Non-pigmented ciliary epithelial cell (primary cell): ENCODE measurements at places on chromosomes 1 and 21.

DNA sequence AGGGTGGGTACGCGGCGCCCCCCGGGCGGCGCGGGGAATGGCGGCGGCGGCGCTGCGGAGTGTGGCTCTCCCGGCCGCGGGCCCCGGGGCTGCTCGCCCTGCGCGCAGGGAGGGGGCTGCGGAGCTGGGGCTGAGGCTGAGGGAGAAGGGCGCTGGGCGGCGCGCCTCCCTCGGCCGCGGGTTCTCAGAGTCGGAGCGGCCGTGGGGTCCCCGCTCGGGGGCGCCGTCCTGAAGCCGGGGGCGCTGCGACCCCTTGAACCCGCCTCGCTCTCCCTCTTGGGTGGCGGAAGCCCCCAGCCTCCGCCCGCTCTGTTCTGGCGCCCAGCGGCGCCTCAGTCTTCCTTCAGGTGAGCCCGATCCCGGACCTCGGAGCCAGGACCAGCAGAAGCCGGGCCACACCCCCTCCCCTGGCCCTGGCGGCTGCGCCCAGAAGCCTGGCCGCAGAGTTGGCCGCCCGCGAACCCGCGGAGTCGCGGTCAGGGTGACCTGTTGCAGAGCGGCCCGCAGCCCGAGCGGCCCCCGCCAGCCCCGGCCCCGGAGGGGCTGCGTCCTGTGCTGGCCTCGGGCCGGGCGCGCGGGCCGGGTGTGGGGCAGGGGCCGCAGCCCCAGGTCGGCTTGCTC, 532 bp downstream of the RALGPS2 start:
- DNase-seq, result no peak

DNA sequence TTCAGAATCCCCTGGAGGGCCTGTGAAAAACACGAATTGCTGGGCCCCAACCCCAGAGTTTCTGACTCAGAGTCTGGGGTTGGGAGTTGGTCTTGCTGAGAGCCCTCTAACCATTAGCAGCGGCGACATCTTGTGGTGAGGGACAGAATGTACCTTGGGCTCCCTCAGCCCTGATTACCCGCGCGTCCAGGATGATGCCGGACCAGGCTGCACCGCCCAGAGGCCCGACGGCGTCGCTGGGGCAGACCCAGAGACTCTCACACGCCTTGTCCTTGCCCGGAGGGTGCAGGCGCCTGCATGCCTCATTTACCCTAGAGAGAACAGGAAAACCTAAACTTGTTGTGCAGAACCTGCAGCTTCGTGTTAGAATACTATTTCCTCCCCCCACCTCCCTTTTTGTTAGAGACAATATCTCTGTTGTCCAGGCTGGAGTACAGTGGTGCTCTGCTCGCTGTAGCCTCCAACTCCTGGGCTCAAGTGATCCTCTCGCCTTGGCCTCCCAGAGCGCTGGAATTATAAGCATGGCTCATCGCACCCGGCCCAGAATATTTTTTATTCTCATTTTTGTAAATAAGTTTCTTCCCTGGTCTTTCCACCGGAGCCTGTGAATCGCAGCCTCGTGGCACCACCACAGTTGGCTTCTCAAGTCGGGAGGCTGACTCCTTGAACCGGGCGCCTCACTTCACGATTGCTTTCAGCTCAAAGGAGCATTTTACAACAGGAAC, 22.2 kb upstream of the RD3 start:
- DNase-seq, result peak; percentile 74

DNA sequence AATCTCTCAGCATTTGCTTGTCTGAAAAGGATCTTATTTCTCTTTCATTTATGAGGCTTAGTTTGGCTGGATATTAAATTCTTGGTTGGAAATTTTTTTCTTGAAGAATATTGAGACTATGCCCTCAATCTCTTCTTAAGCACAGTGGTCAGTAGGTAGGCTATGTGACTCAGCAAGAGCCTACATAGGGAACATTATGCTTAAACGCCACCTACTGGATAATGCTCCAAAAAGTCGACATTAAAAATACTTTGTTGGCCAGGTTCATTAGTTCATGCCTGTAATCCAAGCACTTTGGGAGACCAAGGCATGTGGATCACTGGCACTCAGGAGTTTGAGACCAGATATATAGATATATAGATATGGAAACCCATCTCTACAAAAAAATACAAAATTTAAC, 678.0 kb upstream of the USP24 start:
- peak; percentile 45 for DNase-seq

DNA sequence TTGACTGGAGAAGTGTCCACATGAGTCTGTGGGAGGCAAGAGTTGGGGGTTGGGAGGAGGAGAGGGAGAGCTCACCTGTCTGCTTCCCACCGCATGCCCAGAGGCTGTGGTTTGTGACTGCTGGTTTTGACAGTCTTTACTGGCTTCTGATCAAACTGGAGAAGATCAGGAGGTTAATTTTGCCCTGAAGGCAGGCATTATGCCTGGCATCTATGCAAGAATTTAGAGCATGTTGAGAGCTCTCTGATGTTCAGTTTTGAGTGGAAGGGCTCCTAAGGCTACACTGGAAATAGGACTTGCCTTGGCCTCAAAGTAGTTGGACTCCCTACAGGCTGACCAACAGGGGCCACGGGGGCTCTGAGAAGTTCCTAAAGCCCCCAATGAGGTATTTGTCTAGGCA, 101.6 kb downstream of the TLR5 start:
- no peak for DNase-seq

DNA sequence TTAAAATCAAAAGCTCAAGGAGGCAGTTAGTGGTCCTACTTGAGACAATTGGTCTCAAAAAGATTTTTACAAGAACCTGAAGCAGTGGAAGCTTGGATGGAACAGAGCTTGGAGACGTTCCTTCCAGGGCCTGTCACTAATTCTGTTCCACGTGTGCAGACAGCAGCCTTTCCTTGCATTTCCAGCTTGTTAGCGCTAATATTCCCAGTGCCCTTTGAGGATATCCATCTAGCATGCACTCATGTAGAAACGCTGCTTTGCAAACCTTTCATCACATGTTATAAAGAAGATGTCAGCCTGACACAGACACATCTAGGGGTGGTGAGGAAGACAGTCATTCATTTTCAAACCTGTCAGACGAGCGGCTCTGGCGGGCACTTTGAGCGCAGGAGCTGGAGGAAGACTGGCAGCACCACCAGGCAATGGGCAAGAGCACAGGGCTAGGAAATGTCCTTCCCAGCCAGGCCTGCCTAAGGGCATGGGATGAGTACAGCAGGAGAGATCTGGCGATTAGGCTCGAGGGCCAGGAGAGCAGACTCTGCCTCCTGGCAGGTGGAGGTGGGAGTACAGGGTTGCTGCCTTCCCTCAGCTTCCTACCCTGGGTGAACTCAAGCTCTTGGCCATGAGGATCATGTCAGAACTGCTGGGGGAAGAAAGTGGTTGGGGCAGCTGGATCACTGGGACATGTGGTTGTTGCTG, 55.5 kb downstream of the CASQ2 start:
- DNase-seq, result no peak

GRCh38 chr1:214698559-214698958, 95.6 kb downstream of the CENPF start:
- DNase-seq, result no peak

GRCh38 chr1:30444401-30444800, 279.0 kb downstream of the MATN1 start:
- DNase-seq, result no peak

- no peak for DNase-seq
These were observed 7.3 kb upstream of the FABP3 start for GRCh38 chr1:31380181-31380580.

DNA sequence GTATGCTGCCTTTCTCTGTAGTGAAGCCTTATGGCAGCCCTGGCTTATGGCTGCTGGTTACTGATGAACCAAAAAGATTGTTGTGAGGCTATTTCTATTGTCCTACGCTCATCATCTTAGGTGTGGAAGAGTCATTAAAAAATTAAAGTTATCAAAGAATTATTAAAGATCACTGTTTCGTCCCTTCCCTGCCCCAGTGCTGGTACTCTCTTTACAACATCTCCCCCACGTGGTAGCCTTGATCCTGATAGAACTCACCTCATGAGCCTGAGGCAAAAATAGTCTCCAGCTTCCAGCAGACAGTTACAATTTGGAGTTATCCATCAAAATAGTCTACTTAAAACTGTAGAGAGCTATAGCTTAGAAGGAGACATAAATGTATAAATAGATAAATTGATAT, 201.5 kb downstream of the S1PR1 start:
- no peak for DNase-seq

DNA sequence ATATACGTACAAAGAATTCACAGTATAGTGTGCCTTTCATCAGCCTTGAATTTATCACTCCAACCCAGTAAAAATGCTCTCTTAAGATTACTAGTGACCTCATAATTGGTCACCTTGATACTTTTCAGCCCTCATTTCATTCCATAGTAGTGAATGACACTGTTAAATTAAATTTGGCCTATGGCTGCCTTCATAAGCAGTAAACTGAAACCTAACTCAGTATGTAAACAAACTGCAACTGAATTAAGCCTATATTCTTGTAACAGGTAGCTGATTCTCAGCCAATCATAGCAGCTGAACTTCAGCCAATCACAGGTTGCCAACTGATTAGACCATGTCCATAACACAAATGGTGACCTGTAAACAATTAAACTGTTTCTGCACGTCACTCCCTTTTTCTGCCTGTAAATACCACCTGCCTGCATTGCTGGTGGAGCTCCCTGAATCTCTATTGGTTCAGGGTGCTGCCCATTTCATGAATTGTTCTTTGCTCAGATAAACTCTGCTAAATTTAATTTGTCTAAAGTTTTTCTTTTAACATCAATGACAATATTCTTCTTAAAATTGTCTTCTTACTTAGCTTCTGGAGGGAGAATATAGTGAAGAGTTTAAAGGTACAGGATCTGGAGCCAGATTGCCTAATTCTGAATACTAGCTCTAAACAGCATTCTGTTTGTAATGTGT, 24.0 kb upstream of the CAMSAP2 start:
- DNase-seq, result no peak

DNA sequence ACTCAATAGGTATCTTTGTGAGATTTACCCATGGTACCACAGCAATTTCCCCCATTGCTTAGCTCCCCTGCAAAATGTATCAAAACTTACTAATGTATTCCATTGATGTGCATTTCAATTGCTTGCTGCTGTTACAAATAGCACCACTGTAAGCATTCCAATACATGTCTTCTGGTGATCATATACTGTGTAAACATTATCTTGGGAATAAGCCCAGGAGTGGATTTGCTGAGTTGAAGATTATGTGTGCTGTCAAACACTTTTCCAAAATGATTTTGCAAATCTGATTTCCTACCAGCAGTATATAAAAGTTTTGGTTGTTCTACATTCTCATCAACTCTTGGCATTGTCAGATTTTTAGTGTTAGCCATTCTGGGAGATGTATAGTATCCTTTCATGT, 141.0 kb upstream of the KCTD3 start:
- no peak for DNase-seq

GRCh38 chr1:210298296-210298695, 30.4 kb upstream of the HHAT start:
- no peak for DNase-seq

GRCh38 chr1:54387419-54387818, 18.8 kb downstream of the SSBP3 start:
- no peak for DNase-seq

- no peak for DNase-seq
These were observed 81.9 kb upstream of the HAO2 start for GRCh38 chr1:119286587-119287181.

DNA sequence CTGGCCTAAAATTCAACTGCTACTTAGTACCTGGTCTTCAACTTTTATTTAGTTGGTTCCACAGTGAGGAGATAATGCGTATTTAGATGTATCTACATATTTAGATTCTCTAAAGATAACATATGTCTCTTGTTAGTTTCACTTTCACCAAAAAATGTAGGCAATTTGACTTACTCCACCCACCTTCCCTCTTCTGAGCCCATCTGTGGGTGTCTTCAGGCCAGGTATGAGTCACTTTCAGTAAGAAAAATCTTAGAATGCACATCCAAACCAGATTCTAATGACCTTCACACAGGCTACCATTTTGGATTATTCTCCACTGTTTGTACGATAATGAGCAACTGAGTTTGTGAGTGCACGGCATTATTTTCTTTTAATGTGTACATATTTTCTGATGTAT, 501.7 kb downstream of the NEGR1 start:
- no peak for DNase-seq

GRCh38 chr1:13469343-13469742, 44.5 kb downstream of the LRRC38 start:
- no peak for DNase-seq

- DNase-seq, result no peak
These were observed 465.8 kb downstream of the DSCAM start for GRCh38 chr21:40381111-40381510.

GRCh38 chr1:25631750-25632485, 15.3 kb downstream of the MAN1C1 start:
- DNase-seq, result no peak

- no peak for DNase-seq
These were observed 21.3 kb upstream of the DHX9 start for GRCh38 chr1:182817802-182818201.

DNA sequence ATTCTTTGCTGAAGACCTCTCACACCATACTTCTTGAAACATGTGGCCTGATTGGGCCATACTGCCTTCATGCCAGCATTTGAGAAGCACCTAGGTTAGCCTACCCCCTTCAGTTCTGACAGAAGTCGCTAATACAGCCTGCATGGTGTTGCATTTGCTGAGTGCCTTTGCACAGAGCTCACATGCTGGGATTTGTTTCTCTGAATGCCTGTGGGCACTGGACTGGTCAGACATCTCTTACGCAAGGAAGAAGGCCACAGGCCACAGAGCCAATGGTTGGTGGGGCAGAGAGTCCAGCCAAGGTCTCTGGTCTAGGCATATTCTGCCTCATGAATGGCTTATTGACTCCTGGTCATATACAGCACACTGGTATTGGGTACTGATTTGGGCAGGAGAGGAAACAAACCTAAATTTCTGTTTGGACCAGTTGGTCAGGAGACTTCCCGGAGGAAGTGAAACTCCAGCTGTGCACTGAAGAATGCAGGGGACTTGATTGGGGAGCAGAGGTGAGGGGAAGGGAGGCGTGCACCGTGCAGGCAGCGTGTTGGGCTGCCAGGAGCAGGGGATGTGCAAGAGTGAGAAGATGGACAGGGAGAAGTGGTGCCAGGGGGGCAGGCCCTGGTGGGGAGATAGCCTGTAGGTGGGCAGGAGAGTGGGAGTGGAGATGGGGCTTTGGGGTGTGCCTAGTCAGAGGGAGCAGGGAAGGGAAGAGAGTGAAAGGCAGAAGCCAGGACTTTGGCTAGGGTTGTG, 18.1 kb downstream of the URB2 start:
- DNase-seq, result no peak
